ENCODE measurements at places on chromosomes 12 and 14. TPM values are rescaled to one million over a fixed set of nuclear protein-coding genes. Genes with fewer than 3 reads are reported as not detected.

PTGES3 gene
- total RNA-seq, result 102 TPM

GRCh38 chr14:73896521-73896920, 9.9 kb downstream of the ZNF410 start:
- no peak for DNase-seq
- no peak overlapping the region for H3K4me3 ChIP-seq
- H3K36me3 ChIP-seq, result no peaks in the 10 kb centered on the region

SYNDIG1L gene
- total RNA-seq, result 0.16 TPM

IFNG-AS1 gene
- total RNA-seq, result not detected

DNA sequence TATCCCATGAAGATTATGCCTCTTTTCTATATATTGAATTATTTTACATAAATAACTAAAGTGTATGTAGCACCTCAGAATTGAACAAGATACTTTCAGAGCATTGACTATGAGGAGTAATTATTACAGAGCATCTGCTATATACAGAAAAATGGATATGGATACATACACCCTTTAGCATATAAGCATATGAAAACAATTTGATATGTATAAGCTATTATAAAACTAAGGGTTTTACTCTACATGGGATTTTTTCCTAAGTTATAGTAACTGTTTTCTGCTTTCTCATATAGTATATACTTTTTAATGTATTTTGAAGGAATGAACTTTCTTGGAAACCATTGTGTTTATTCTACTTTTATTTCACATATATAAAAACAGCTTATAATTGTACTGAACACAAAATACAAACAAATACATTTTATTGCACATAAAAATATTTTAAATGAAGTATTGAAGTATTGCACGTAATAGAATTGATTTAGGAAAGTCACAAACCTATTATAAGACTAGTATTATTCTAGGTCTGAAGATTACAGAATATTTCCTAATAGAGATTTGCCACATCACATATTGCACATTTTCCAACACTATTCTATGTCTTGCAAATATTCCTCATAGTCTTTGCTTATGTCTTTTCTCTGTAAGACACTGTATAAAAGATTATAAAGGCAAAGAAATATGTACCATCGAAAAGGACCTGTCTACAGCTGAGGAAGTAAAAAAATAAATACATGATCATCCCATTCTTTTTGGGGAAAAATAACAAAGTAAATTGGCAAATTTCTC, 8.4 kb downstream of the CD69 start:
- H3K4me1 ChIP-seq, result no peaks in the 10 kb centered on the region

GRCh38 chr14:20676072-20676471, 8.3 kb upstream of the RNASE4 start:
- no peak for DNase-seq
- no peak overlapping the region for H3K27ac ChIP-seq
- H3K36me3 ChIP-seq, result no peaks in the 10 kb centered on the region
- H3K4me3 ChIP-seq, result no peak overlapping the region
- peaks cover 6% of the 10 kb centered on the region for H3K4me1 ChIP-seq
- no peaks in the 10 kb centered on the region for H3K27me3 ChIP-seq

GRCh38 chr12:56775638-56776037, 12.5 kb downstream of the HSD17B6 start:
- no peaks in the 10 kb centered on the region for H3K36me3 ChIP-seq
- no peak overlapping the region for H3K27ac ChIP-seq
- no peak for DNase-seq

GRCh38 chr14:79044894-79045624, 874.9 kb downstream of the NRXN3 start:
- H3K27ac ChIP-seq, result no peak overlapping the region
- H3K27me3 ChIP-seq, result no peaks in the 10 kb centered on the region
- no peak overlapping the region for H3K4me3 ChIP-seq
- no peaks in the 10 kb centered on the region for H3K36me3 ChIP-seq

DNA sequence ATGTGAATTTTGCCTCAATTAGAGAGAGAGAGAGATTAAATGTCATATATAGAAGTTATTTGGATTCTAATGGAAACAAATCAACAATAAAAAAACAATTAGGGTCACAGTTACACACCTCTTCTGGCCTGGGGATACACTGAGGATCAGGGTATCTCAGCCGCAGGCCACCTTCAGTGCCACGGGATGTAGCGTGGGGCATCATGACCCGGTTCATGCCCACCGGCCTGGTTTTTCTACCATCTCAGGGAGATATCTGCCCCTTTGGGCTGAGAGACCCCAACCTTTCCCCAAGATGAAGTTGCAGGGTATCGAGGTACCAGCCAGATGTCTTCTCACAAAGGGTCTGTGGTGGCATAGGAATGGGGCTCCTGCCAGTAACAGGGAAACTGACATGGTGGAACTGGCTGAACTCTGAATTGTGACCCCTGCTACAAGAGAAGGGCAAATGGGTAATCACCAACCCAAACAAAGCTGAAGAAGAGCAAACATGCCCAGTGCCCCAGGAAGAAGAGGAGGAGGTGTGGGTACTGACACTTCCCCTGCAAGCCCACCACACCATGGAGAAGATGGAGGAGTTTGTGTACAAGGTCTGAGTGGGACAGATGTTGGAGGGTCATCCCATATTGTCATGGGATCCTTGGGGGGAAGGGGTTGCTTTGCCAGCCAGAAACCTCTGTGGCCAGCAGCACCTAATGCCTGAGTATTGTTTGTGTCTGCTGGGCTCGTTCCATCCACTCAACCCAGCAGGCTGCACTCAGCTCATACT, 19.5 kb downstream of the SERPINA3 start:
- no peaks in the 10 kb centered on the region for H3K4me1 ChIP-seq
- DNase-seq, result no peak
- no peaks in the 10 kb centered on the region for H3K27me3 ChIP-seq
- H3K4me3 ChIP-seq, result no peak overlapping the region

DTX1 gene
- total RNA-seq, result 22.8 TPM

TMEM229B gene
- 59.6 TPM for total RNA-seq

DYRK4 gene
- total RNA-seq, result 91.2 TPM

DNA sequence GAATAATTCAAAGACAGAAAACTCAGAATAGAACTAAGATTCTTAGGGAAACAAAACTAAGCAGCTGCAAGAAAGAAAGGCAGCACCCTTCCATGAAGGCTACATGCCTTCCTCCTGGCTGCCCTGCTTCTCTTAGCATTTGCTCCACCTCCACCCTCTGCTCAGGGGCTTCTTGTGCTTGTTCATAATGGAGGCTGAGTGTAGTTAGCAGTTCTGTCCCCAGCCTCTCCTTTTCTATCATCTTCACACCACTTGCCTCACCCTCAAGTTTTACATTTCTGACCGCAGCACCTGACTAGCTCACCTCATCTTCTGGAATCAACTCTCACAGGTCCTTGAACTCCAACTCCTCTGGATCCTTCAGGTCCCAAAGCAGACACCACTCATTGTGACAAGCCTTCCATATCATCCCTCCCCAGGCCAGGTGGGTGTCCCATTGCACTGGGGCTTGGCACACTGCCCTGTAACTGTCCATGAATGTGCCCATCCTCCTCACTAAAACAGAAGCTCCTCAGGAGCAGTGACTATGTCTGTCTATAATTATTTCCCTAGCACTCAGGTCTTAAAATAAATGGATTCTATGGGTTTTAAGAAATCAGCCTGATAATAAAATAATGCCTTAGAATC, 139.1 kb downstream of the TMTC1 start:
- no peaks in the 10 kb centered on the region for H3K36me3 ChIP-seq
- H3K27ac ChIP-seq, result no peak overlapping the region
- H3K4me1 ChIP-seq, result peaks cover 20% of the 10 kb centered on the region
- H3K27me3 ChIP-seq, result no peaks in the 10 kb centered on the region
- no peak overlapping the region for H3K4me3 ChIP-seq

DNA sequence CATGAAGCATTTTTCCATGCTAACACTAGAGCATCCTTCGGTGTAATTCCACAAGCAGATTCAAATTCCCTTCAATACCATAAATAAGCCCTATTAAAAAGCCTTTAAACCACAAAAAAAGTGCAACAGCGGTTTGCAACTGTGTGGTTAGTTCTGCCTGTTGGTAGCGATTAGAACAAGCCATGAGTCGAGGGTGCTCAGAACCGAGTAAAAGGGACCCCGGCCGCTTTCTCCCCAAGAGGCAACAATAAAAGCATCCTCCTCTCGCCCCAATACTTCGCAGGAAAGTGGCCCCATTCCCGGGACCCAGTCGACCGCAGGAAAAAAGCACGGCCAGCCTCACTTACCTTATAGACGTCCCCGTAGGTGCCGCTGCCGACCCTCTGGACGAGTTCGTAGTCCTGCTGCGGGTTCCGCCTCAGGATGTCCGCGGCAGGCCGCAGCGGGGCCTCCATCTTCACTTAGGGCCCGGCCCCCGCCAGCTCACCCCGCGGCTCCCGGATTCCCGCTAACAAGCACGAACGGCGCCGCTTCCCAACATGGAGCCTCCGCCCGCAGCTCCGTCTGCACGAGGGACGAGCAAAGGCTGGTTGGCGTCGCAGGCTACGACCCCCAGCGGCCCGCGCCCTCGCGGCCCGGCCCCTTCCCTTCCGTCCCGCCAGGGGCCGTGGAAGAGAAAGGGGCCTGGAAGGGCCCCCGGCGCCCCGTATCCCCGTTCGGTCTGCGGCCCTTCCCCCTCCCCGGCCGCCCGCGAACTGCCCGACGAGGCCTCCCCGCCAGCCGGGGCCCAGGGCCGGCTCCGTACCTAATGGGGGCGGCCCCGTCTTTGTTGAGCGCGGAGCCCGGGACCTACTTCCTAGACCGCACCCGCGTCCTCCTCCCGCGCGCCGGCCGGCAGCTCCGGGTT, 521 bp downstream of the MAP4K5 start:
- no peaks in the 10 kb centered on the region for H3K27me3 ChIP-seq
- peaks cover 8% of the 10 kb centered on the region for H3K4me1 ChIP-seq
- peak overlapping the region; percentile 96 for H3K4me3 ChIP-seq
- H3K36me3 ChIP-seq, result no peaks in the 10 kb centered on the region

DNA sequence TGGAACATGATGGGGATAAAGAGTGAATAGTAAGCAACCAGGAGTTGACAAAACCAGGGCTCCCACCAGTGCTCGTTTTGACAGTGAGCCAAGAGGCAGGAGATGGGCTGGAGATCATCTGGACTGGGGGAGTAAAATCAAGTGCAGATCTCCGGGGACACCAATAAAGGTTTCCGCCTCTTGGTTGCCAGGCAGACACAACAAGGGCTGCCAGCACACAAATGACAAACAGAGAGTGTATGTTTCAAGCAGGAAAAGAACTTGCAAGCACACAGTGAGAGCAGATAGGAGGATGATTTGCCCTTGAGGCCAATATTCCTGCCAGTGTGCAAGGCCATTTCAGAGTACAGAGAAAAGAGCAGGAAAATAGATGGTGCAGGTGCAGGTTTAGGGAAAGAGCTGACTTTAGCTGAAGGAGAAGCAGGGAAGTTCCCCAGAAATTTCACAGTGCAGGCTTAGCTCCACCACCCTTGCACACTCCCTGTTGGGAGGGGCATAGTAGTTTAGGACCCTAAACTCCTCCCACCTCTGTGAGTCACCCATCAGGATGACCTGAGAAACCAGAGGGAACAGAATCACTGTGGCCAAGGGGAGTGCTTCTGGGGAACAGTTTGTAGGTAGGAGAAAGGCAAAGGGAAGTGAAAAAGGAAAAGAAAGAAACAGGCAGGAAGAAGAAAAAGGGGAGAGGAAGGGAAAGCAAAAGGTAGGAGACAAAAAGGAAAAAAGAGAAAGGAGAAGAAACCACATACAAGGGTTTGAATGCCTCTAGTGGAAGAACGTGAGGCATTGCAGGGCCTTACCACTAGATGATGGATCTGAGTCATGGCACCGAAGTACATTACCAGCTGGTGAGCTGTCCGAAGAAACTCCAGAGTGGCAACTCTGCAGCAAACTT, 404.4 kb downstream of the SLC6A15 start:
- H3K4me3 ChIP-seq, result no peak overlapping the region
- H3K36me3 ChIP-seq, result no peaks in the 10 kb centered on the region
- H3K27ac ChIP-seq, result no peak overlapping the region
- H3K27me3 ChIP-seq, result no peaks in the 10 kb centered on the region
- peak; percentile 16 for DNase-seq

MIPOL1 gene
- 31.6 TPM for total RNA-seq

- H3K27ac ChIP-seq, result no peak overlapping the region
- DNase-seq, result no peak
- no peaks in the 10 kb centered on the region for H3K36me3 ChIP-seq
Observed at GRCh38 chr14:58401587-58401986, 5.9 kb downstream of the TOMM20L start.

- no peaks in the 10 kb centered on the region for H3K27me3 ChIP-seq
- no peak for DNase-seq
- no peaks in the 10 kb centered on the region for H3K4me1 ChIP-seq
- no peaks in the 10 kb centered on the region for H3K36me3 ChIP-seq
Observed at GRCh38 chr12:60494244-60494643, 898.4 kb downstream of the SLC16A7 start.

DNA sequence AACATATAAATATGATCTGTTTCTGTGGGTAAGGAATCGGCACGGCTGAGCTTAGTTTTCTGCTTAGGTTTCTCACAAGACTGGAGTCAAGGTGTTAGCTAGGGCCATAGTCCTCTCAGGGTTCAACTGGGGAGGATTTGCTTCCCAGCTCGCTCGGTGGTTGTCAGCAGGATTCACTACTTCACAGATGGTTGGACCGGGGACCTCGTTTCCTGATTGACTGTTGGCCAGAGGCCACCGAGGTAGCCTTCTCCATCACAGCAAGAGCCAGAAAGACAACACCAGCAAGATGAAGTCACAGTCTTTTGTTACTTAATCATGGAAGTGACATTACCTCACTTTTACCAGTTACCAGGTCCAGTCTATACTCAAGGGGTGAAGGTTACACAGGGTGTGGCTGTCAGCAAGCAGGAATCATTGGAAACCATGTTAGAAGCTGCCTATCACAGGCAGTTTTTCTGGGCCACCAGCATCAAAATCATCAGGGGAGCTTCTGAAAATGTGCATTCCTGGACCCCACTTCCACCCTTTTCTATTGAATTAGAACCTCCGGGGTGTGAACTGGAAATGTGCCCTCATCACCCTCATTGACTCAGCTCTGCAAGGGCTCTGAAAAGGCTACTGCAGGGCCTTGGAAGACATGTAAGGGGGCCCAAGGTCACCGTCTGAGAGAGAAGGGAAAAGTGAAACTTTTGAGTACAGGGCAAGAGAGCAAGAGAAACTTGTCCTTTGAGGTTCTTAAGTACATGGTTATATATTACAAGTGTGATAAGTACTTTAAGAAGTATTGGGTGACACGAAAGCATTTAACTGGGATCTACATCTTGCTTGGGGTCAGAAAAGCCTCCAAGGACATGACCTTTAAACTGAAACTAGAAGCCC, 10.9 kb downstream of the COPS7A start:
- H3K27ac ChIP-seq, result no peak overlapping the region
- no peak for DNase-seq

DNA sequence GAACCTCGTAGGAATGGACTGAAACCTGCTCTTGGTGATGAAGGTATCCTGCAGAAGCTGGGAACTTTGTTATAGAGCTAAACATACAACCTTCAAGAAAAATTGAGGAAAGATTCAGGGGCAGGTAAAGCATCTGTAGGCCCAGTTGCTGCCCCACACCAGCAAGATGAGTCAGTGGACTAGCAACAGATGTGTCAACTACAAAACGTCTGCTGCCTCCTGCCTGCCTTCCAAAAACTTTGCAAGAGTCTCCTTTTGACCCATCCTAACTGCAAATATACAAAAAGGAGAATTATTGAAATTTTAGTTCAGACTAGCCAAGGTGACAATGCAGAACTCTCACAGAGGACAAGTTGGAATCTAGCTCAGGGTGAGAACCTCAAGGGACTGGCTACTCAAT, 60.9 kb upstream of the TMTC1 start:
- no peak overlapping the region for H3K4me3 ChIP-seq
- H3K27ac ChIP-seq, result no peak overlapping the region
- no peaks in the 10 kb centered on the region for H3K36me3 ChIP-seq
- DNase-seq, result no peak
- no peaks in the 10 kb centered on the region for H3K27me3 ChIP-seq
- no peaks in the 10 kb centered on the region for H3K4me1 ChIP-seq
